ENCODE measurements at places on chromosomes 2 and 18. TPM values are rescaled to one million over a fixed set of nuclear protein-coding genes. Genes with fewer than 3 reads are reported as not detected.

- DNase-seq = no peak
Observed at GRCh38 chr18:55275039-55275901, 312.7 kb downstream of the TCF4 start.

GRCh38 chr2:1632510-1632909, 111.8 kb downstream of the PXDN start:
- DNase-seq = no peak

DNA sequence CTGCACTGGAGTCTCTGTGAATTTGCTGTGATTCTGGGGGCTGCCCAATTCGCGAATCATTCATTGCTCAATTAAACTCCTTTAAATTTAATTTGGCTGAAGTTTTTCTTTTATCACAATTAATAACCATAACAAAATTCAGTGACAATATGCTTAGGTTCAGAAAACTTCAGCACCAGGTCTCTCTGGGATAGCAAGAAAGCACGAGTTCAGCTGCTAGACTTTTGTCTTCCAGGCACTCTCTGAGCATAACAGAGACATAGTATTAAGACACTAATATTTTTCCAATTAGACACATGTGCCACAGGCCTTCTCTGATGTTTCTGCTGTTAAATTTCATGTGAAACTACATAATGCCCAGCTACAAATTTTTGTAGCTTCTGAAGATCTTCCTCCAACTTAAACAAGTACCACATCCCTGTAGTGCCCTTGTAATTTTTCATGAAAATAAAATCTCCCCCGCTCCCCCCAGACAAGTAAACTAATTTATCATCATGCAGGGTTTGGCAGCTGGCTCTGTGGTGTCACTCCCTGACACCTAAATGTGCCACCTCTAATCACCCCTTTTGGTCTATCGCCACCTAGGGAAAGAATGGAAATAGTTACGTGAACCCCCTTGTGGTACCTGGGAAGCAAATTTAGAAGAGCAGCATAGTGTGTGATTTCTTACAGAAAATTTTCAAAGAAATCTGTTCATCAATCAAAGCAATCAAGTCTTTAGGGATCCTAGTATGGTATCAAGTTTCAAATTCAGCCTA, 94.1 kb downstream of the CSRNP3 start:
- DNase-seq = no peak

DNA sequence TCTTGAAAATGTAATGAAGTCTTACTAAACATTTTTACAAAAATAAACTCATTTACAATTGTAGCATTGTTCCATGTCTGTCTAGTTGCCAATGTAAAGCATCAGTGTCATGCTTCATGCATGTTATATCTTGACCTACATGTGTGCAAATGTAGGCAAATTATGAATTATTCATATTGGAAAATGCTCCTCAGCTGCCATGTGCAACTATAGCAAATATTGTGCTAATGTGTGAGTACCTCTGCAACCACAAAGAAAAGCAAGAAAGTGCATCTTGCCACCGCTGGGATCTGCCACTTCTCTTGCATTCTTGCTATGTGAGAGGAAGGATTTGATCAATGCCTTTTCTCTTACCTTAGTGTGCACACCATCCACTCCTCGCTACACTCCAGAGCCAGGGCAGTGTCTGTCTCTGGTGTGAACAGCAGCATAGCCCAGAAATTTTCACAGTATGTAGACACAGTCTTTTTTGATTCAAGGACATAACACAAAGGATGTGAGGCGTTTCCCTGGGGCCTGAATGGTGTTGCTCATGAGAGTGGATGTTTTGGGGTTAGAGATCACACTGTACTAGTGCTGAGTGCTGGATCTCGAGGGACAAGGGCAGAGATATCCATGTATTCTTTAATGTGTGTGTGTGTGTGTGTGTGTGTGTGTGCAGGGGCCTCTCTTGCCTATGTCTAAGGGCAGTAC, 47.6 kb upstream of the HAAO start:
- peak; percentile 12 for DNase-seq

DNA sequence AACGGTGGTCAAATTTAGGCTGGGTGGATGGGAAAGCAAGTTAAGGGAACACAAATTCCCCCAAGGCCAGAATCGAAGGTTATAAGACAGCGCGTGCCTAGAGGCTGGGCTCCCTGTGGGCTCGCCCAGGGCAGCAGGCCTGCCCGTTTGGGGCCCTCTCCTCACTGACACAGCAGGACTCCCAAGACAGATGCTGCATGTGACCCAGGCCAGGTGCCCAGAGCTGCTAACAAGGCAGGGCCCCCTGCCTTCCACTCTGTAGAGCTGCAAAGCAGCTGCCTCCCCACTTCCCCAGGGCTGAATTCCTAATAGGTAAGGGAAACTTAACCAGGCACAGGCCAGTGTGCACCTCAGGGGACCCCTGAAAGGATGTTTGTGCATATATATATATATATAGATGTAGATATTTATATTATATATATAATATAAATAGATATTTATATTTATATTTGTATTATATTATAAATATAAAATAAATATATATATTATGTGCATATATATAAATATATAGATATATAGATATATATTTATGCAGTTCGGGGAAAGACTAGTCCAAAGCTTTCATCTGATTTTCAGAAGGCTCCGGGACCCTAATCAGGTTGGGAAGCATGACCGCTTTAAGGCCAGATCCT, 43.7 kb downstream of the TMEM37 start:
- no peak for DNase-seq

- peak; percentile 73 for DNase-seq
Observed at GRCh38 chr2:184598316-184599053, at the start of gene ZNF804A. Gene ZNF804A, plus strand, starts transcription at chr2:184598529. Its CDS starts 431 bp downstream, at chr2:184598960.

GRCh38 chr2:176356251-176356650, 87.0 kb downstream of the MTX2 start:
- no peak for DNase-seq

DNA sequence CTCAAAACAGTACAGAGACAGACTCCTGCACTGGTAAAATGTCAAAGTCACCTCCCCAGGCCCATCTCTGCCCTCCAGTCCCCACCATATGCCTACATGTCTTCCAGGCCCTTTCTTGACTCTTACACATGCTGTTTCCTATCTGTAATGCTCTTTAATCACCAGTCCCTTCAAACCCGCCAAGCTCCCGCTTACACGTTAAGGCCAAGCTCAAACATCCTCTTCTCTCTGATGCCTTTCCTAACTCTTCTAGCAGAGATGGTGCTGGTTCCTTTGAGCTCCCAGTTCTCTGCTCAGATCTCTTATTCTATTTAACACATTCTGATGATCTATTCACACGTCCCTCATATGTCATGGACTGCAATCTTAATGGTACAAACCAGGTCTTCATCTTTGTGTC, 5.0 kb downstream of the EVA1A start:
- DNase-seq = no peak

GRCh38 chr2:128611421-128612320, 293.0 kb upstream of the HS6ST1 start:
- DNase-seq = no peak

DNA sequence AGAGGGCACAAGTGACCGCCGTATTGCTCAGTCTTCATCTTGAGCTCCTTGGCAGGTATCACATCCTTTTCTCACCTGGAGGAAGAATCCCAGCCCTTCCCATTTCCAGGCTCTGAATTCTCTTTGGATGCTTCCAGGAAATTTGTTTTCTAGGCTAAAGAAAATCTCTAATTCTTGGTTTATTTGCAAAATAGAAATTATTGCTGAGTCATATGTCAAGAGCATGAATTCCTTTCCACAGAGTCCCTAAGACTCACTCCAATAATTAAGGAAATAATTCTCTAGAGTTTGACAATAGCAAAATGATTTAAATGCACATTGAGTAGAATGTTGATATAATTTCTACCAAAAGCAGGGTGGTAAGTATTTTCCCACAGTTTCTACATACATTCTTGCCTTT, 16.3 kb upstream of the CCDC68 start:
- no peak for DNase-seq

GRCh38 chr18:69996951-69997798, 49.5 kb upstream of the CD226 start:
- DNase-seq = no peak

DNA sequence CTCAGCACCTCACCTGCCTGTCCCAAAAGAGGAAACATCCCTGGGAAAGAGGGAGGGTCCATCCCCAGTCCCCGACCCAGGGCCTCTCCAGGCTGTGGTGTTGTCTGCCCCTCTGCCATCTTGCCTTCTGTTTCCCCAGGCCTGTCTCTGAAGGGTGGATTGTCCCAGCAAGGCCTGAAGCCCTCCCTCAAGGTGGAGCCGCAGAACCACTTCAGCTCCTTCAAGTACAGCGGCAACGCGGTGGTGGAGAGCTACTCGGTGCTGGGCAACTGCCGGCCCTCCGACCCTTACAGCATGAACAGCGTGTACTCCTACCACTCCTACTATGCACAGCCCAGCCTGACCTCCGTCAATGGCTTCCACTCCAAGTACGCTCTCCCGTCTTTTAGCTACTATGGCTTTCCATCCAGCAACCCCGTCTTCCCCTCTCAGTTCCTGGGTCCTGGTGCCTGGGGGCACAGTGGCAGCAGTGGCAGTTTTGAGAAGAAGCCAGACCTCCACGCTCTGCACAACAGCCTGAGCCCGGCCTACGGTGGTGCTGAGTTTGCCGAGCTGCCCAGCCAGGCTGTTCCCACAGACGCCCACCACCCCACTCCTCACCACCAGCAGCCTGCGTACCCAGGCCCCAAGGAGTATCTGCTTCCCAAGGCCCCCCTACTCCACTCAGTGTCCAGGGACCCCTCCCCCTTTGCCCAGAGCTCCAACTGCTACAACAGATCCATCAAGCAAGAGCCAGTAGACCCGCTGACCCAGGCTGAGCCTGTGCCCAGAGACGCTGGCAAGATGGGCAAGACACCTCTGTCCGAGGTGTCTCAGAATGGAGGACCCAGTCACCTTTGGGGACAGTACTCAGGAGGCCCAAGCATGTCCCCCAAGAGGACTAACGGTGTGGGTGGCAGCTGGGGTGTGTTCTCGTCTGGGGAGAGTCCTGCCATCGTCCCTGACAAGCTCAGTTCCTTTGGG, 47.2 kb downstream of the BOLA3 start:
- peak; percentile 91 for DNase-seq

GRCh38 chr2:187964746-187965145, 326.9 kb upstream of the GULP1 start:
- no peak for DNase-seq

- DNase-seq = no peak
Observed at GRCh38 chr18:10040287-10041011, 126.6 kb downstream of the VAPA start.

DNA sequence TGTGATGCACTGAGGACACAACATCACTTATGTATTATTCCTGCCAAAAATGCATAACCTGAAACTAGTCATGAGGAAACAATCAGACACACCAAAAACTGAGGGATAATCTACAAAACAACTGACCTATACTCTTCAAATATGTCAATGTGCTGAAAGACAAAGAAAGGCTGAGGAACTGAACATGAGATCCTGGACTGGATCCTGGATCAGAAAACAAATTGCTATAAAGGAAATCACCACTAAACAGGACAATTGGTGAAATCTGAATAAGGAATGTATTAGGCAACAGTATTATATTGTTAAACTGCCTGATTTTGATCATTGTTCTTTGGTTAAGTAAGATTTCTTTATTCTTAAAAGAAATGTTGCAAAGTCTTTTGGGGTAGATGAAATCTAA, 28.8 kb downstream of the CUL3 start:
- DNase-seq = no peak

- DNase-seq = no peak
Observed at GRCh38 chr2:231222318-231223000, 24.0 kb downstream of the ARMC9 start.

The ACMSD gene
- total RNA-seq = not detected

The TMEM163 gene
- total RNA-seq = 21.0 TPM

The PDIA6 gene
- total RNA-seq = 66.3 TPM

The MC2R gene
- not detected for total RNA-seq

The EGR4 gene
- total RNA-seq = not detected

The RNF152 gene
- 6.3 TPM for total RNA-seq

The CCDC150 gene
- 3.3 TPM for total RNA-seq

The STRN gene
- 17.8 TPM for total RNA-seq

The CYTIP gene
- 29.9 TPM for total RNA-seq

The CHRND gene
- total RNA-seq = not detected

The UGT1A3 gene
- not detected for total RNA-seq

Measured in upper lobe of left lung (tissue), 6 donors.